Fibroblast of lung (primary cell): ENCODE measurements at places on chromosomes 7 and 10.

GRCh38 chr7:66557214-66558200 is 71.2 kb upstream of the KCTD7 start:
- peak; percentile 16 for DNase-seq

DNA sequence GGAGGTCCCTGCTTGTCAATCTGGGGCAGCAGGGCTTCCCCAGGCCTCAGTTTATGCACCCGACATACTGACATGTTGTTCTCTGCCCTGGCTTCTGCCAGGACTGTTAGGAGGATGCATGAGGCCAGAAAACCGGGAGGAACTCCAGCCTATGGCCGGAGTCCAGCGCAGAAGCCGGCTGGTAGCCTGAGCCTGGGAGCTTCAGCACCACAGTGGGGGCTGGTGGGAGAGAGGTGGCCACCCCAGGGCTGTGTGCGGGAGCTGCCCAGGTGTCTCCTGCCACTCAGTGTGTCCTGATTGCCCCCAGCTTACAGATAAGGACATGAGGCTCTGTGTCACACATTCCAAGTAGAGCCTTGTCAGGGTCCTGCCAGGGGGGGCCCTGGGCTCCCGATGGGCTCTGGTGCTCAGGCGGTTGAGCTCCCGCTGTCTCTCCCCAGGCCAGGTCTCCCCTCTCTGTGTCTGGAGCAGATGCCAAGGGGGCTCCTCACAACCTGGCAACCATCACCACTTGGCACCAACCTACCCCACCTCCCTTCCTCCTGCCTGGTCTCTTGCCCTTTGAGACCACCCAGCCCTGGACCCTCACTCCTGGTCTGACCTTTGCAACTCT is 32.3 kb downstream of the PPIF start:
- no peak for DNase-seq

- no peak for DNase-seq
These were observed 9.1 kb upstream of the SCART1 start for GRCh38 chr10:133444342-133445267.

- peak; percentile 39 for DNase-seq
These were observed 146.5 kb downstream of the SFMBT2 start for GRCh38 chr10:7264313-7264756.

DNA sequence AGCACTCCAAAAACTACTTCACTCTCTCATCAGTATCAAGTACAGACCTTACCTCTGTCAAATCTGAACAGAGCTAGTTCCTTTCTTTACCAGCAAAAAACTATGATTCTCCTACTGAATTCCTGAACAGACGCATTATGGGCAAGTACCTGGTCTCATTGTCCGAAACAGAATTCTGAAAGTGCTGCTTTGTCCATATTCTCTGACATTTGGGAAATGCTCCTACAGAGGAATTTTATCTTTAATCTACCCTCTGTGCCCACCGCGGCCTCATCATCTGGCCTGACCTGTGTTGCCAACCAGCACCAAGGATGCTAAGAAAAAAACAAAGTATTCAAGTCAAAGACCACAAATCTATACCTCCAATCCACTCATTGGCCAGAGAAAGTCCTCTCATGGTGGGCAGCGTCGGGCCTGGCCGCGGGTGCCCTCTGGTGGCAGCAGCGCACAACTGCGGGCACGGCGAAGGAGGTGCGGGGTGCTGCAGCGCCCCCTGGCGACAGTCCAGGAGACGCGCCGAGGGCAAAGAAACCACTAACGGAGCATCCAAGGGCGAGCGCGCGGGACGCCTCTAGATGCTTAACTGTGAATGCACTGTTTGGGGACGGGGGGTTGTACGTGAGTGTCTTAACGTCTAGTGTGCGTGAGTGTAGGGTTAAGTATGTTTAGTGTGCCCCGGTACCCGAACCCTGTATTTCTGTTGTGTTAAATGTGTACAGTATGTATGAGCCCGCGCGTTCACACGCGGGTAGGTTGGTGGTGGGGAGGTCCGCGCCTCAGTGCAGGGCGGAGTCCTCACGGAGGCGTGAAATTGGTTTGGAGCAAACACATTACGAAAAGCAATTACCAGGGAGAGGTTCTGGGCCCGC is 5.0 kb upstream of the GBX1 start:
- peak; percentile 63 for DNase-seq

DNA sequence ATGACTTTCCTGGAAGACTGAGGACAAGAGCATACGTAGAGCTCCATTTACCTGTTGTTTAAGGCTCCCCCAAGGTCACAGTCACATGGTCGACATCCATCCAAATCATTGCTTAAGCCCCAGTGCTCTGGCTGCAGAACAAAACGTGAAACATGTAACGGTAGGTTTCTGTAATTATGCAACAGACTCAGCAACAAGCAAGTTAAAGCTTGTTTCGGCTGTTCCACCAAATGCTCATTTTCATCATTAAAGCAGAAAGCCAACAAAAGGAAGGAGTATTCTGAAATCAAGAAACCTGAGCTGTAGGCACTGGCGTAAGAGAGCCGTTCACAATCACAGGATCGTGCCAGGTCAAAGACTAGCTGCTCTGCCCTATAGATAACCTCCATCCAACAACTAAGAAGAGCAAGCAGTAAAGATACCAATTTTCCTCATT is 30.0 kb downstream of the LAMB1 start:
- no peak for DNase-seq

- DNase-seq: no peak
These were observed 373.4 kb upstream of the PCDH15 start for GRCh38 chr10:55174419-55174818.

GRCh38 chr7:26375726-26376174 is 84.1 kb downstream of the SNX10 start:
- no peak for DNase-seq

- DNase-seq: no peak
These were observed 20.2 kb upstream of the CYREN start for GRCh38 chr7:135190703-135191102.

GRCh38 chr10:122293156-122293960 is 22.3 kb downstream of the BTBD16 start:
- no peak for DNase-seq

DNA sequence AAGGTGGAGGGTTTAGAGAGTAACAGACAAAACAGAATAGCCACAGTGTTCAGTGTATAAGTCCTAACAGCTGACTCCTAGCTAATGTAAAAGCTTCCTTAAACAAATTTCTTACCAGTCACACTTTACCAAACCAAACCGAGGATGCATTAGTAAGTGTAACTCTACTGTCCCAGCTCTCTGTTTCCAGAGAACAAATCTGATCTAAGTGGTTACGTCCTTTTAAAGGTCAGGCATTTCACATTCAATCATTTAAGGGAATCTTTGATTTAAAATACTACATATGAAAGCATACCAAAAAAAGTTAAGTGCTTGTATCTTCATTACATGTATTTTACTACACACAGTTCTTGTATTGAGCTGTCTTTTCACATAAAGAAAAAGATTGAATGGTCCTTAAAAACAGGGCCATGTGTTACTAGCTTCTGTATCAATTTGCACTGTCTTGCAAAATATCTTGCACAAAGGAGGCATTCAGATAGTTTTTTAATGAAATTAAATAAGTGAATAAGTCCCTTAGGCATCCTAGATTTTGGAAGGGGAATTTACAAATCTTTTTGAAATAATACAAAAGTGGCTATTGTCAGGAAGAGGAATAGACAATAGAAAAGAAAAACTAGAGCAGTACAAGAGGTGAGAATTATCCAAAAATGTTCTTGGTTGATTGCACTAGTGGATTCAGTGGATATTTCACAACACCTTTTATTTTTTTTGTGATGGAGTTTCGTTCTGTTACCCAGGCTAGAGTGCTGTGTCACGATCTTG is 58.4 kb upstream of the SPOCK2 start:
- DNase-seq: no peak

GRCh38 chr10:133278577-133279265 is 2.1 kb upstream of the ADAM8 start:
- peak; percentile 44 for DNase-seq

- DNase-seq: no peak
These were observed 724.0 kb downstream of the GRID1 start for GRCh38 chr10:85642421-85643170.

GRCh38 chr10:114974625-114975024 is 36.6 kb downstream of the TRUB1 start:
- DNase-seq: no peak

- DNase-seq: no peak
These were observed 239.7 kb upstream of the MYO3A start for GRCh38 chr10:25694206-25694933.

- DNase-seq: peak; percentile 87
These were observed 137.3 kb downstream of the ANLN start for GRCh38 chr7:36526863-36527548.

GRCh38 chr7:154853727-154854095 is 149.2 kb downstream of the PAXIP1 start:
- peak; percentile 6 for DNase-seq

GRCh38 chr10:16891375-16892313 is 74.4 kb upstream of the RSU1 start:
- peak; percentile 82 for DNase-seq

DNA sequence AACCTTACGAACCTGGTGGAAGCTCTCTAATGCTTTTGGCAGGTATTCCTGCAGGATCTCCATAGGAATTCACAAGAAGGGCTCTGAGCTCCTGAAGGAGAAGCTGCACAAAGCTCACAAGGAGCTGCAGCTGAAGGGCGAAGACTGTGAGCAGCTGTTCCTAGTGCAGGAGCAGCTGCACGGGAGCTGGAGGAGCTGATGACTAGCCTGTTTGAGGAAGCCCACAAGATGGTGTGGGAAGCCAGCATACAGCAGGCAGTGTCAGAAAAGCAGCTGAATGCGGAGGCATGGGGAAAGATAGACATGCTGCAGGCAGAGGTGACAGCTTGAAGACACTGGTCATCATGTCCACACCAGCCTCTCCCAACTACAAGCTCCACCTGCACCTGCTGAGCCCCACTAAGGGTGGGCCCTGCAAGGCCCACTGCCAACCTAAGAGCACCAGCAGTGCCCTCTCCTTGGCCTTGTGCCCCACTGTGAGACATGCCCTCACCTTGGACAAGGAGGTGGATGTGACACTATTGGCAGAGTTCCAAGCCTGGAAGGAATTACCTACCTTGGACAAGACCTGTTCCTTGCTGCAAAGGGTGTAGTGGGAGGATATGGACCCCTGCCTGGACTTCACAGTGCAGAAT is 250.6 kb downstream of the BBS9 start:
- no peak for DNase-seq

GRCh38 chr7:100079024-100079560 is 2.4 kb downstream of the ZNF3 start:
- DNase-seq: no peak

- no peak for DNase-seq
These were observed 236.6 kb upstream of the MKLN1 start for GRCh38 chr7:131090886-131091692.
